ENCODE measurements at places on chromosomes 5 and 9. TPM values are rescaled to one million over a fixed set of nuclear protein-coding genes. Genes with fewer than 3 reads are reported as not detected.

Gene GABRP
- polyA plus RNA-seq, result 1.3 TPM

Gene ARID3C
- not detected for polyA plus RNA-seq

Gene NIPAL4
- polyA plus RNA-seq, result 0.32 TPM

Gene NUTM2F
- polyA plus RNA-seq, result not detected

Gene TXNDC8
- not detected for polyA plus RNA-seq

Gene SHISAL2B
- polyA plus RNA-seq, result not detected

Gene IL33
- 6.4 TPM for polyA plus RNA-seq

Gene PCDHA6
- 0.41 TPM for polyA plus RNA-seq

Gene MEF2C
- 41.3 TPM for polyA plus RNA-seq

Gene TERT
- polyA plus RNA-seq, result 0.36 TPM

Gene TSSK1B
- polyA plus RNA-seq, result 0.09 TPM

Gene CD274
- polyA plus RNA-seq, result 0.80 TPM

Gene NXNL2
- polyA plus RNA-seq, result 2.2 TPM

Gene BAAT
- polyA plus RNA-seq, result 0.39 TPM

Gene STKLD1
- 5.4 TPM for polyA plus RNA-seq

Gene UBE2QL1
- 0.79 TPM for polyA plus RNA-seq

Gene PCDH1
- polyA plus RNA-seq, result 21.0 TPM

Gene NUTM2G
- 4.0 TPM for polyA plus RNA-seq

Gene CLIC3
- polyA plus RNA-seq, result 0.75 TPM

Gene OMD
- 1.8 TPM for polyA plus RNA-seq

Gene FGFR4
- 85.7 TPM for polyA plus RNA-seq

Gene ZNG1A
- 83.4 TPM for polyA plus RNA-seq

Gene GMCL2
- polyA plus RNA-seq, result 0.11 TPM

Gene DCAF12
- polyA plus RNA-seq, result 56.2 TPM

Gene CDH10
- polyA plus RNA-seq, result 6.6 TPM

Gene GBGT1
- polyA plus RNA-seq, result 1.8 TPM

Gene FBP2
- not detected for polyA plus RNA-seq

Gene KCTD16
- 2.9 TPM for polyA plus RNA-seq

Gene OR13D1
- not detected for polyA plus RNA-seq

Gene C5orf52
- polyA plus RNA-seq, result not detected

Gene IRX4
- 0.55 TPM for polyA plus RNA-seq

Gene PLAC8L1
- 1.0 TPM for polyA plus RNA-seq

Gene GNA14
- polyA plus RNA-seq, result 13.7 TPM

Gene BTNL3
- not detected for polyA plus RNA-seq

Gene C5
- polyA plus RNA-seq, result 14.3 TPM

Gene PCDHA7
- polyA plus RNA-seq, result 0.26 TPM

Gene HTR4
- polyA plus RNA-seq, result 0.11 TPM

Gene FOXD4L3
- not detected for polyA plus RNA-seq

Gene RASEF
- polyA plus RNA-seq, result 7.3 TPM

Gene FAM169A
- polyA plus RNA-seq, result 17.5 TPM

Gene COL27A1
- polyA plus RNA-seq, result 28.8 TPM

Gene REEP2
- polyA plus RNA-seq, result 13.0 TPM

Gene PCDHB9
- 4.1 TPM for polyA plus RNA-seq

Gene NOXA1
- 4.8 TPM for polyA plus RNA-seq

Gene ECM2
- 13.0 TPM for polyA plus RNA-seq

Gene ZFP2
- polyA plus RNA-seq, result 8.3 TPM

Gene SMIM27
- polyA plus RNA-seq, result 17.0 TPM

Gene PPP1R2B
- 0.08 TPM for polyA plus RNA-seq
